ENCODE measurements at places on chromosomes 5 and 9.

- DNase-seq: no peak
Measured at GRCh38 chr5:133163839-133164238, 112.0 kb downstream of the HSPA4 start.

- DNase-seq: no peak
Measured at GRCh38 chr5:10904862-10905432, 143.9 kb upstream of the DAP start.

- no peak for DNase-seq
Measured at GRCh38 chr5:39648085-39648847, 223.5 kb upstream of the DAB2 start.

DNA sequence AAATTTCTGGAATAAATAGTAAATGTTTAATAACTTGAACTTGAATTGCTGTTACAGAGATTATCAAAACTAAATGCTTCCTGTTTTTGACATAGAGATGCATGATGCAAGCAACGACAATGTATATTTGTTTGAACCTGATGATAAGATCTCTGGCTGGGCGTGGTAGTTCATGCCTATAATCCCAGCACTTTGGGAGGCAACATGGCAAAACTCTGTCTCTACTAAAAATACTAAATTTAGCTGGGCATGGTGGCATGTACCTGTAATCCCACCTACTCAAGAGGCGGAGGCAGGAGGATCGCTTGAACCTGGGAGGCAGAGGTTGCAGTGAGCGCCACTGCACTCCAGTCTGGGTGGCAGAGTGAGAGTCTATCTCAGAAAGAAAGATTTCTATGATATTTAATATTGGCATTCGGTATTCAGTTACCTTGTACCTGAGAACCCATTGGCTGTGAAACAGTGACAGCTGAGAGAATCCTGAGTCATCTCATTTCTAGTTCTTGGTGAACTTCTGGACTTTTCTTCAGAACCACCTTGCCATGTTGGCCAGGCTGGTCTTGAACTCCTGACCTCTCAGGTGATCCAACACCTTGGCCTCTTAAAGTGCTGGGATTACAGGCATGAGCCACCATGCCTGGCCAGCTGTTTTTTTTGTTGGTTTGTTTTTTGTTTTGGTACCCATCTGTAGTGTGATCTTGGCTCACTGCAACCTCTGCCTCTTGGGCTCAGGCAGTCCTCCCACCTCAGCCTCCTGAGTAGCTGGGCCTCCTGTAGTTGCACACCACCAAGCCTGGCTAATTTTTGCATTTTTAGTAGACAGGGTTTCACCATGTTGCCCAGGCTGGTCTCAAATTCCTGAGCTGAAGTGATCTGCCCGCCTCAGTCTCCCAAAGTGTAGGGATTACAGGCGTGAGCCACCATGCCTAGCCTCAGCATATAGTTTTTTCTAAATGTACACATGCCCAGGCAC is 10.0 kb upstream of the FGF18 start:
- no peak for DNase-seq

- no peak for DNase-seq
Measured at GRCh38 chr9:74910036-74910435, 22.3 kb upstream of the TRPM6 start.

GRCh38 chr9:34956648-34957047 is 1.4 kb upstream of the PHF24 start:
- no peak for DNase-seq

GRCh38 chr9:127642082-127642740 is 30.1 kb downstream of the STXBP1 start:
- DNase-seq: no peak

- DNase-seq: peak; percentile 78
Measured at GRCh38 chr5:9653811-9654210, 23.7 kb upstream of the TAS2R1 start.

DNA sequence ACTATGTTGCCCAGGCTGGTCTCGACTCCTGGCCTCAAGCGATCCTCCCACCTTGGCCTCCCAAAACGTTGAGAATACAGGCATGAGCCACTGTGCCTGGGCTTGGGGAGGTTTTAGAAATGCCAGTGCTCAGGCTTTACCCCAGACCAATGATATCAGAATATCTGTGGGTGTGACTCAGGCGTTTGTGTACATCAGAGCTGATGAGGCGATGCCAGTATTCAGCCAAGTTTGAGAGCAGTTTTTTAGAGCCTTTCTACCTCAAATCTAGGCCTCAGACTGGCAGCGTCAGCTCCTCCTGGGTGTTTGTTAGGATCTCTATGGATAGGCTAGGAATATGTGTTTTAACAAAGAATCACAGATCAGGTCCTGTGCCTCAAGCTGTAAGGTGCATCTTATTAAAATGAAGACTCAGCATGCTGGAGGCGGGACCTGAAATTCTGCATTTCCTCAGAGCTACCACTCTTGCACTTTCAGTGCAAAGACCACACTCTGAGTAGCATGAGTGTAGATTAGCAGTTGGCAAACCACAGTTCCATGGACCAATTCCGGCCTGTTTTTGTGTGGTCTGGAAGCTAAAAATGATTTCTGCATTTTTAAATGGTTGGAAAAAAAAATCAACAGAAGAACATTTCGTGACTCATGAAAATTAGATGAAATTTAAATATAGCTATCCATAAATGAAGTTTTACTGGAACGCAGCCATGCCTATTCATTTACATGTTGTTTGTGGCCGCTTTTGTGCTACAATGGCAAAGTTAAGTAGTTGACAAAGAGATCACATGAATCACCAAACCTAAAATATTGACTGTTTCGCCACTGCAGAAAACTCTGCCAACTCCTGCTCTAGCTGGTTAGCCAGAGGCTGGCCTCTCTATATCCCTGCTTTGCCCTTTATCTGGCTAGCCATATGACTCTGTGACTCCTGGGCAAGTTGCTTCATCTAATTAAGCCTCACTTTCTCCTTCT is 92.2 kb downstream of the KLF4 start:
- DNase-seq: no peak

GRCh38 chr9:37210737-37211523 is 90.6 kb downstream of the ZCCHC7 start:
- DNase-seq: no peak

GRCh38 chr5:156411-157072 is 34.8 kb upstream of the LRRC14B start:
- DNase-seq: no peak

- DNase-seq: no peak
Measured at GRCh38 chr9:4581861-4582565, 80.1 kb upstream of the PLPP6 start.

DNA sequence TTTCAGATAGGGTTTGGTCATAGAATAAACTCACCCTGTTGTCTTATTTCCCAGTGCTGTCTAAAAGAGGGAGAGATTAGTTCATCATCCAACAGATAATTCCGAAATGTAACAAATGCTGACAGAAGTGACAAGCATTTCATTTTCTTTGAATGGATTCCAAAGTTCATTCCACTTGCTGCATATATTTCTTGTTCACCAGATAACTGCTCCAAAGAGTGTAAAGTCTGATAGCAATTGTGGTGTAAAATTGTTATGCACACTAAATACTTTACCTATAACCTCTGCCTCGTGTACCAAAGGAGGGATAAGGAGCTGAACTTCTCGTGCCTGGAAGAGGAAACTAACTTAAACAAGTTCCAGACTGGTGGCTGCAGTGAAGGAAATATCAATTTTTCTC is 290.0 kb upstream of the ADAMTSL1 start:
- DNase-seq: no peak

- DNase-seq: no peak
Measured at GRCh38 chr5:59792983-59793585, 100.4 kb downstream of the PDE4D start.
